ENCODE measurements at places on chromosomes 16 and 17.
A peak's percentile ranks its signal among the peaks of the same experiment; 100 is the strongest.

- DNase-seq, result no peak
These were observed 4.7 kb downstream of the CORO7 start for GRCh38 chr16:4411684-4412083.

DNA sequence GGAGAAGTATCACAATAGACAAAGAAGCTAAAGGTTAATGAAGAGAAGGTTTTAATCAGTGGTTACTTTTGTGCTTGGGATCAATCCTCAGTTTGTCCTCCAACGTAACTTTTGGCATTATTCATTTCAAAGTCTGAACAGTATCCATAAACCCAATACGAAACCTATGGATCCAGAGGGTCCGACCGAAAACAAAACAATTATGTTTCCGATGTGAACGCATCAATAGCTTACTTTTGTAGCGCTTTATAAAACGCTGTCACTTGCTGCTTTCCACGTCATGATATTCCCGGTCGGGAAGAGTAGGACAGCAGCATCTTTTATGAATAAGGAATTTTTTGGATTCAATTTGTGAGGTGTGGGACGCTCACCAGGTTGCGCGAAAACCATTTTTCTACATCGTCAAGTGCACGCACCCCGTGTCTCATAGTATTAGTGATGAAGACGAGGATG, 383.8 kb downstream of the ZFHX3 start:
- no peak for DNase-seq

- DNase-seq, result no peak
These were observed 544 bp upstream of the EVI2A start for GRCh38 chr17:31321966-31322365.

DNA sequence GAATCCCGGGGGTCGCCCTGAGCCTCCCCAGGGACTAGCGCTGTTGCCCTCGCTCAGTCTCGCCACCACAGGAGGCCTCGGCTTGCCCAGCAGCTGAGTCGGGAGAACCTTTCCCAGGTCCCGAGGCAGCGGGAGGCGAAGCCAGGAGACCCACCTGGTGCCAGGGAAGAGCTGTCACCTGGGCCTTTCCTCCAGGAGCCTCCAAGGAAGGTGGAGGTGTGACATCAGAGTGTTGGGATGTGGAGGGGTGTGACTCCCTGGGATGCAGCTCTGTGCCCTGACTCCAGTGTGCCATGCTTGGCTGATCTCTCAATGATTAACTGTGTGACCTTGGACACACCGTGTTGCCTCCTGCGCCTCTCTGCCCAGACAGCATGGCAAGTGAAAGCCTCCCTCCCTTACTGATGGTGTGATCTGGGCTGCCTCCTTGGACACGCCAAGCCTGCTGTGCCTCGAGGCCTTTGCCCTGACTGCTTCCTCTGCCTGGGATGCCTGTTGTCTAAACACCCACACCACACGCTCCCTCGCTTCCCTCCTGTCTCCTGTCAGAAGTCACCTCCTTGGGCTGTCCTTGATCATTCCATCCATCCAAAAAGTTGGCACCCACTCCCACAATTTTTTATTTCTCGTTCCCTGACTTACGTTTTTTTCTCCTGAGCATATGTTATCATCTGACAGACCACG, 88.0 kb downstream of the CMIP start:
- no peak for DNase-seq

GRCh38 chr16:15492091-15492740, 57.8 kb downstream of the BMERB1 start:
- DNase-seq, result peak; percentile 24
